Fibroblast of skin of scalp (primary cell): ENCODE measurements at places on chromosomes 16 and 17.

DNA sequence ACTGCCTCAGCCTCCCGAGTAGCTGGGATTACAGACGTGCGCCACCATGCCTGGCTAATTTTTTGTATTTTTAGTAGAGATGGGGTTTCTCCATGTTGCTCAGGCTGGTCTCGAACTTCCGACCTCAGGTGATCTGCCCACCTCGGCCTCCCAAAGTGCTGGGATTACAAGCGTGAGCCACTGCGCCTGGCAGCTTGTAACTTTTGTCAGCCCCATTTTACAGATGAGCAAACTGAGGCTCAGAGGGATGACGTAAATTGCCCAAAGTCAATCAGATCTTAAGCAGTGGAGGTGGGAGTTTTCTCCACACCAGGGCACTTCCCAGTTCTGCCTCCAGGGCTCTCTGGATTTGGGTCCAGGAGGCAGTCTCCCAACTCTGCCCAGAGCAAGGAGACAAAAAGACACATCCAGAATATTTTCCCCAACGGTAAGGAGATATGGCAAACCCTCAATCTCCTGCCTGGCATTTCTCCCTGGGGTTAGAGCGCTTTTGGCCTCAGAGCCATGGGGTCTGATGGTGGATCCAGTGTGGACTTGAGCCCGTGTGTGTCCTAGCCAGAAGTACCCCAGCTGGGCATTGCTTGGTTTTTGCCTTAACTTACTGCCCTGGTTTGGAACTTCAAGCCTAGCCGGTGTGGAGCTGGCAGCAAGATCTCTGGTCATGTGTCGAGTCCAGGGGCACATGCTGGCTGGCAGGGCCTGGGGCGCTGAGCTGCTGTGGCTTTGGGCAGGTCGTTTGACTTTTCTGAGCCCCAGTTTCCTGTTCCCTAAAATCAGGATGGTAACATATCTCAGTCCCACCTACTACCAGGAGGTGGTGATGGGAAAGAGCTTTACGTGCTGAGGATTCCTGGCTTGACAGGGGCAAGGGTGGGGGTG, 3.4 kb downstream of the ADAM11 start:
- DNase-seq, result no peak

GRCh38 chr17:46727572-46728348, 90.7 kb downstream of the WNT3 start:
- DNase-seq, result peak; percentile 81

DNA sequence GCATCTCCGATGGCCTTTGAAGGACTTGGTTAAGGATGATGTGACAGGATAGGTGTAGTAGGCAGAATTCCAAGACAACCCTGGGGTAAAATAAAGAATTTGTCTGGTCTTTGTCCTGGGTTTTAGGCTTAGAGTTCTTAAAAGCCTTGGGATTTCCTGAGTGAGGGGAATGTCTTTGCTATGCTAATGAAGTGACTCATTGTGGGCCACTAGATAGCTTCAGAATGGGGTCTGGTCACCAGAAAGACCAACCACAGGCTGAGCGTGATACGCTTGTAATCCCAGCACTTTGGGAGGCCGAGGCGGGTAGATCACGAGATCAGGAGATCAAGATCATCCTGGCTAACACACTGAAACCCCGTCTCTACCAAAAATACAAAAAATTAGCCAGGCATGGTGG, 182.8 kb upstream of the TOX3 start:
- DNase-seq, result no peak

GRCh38 chr16:86087011-86087895, 188.3 kb downstream of the IRF8 start:
- no peak for DNase-seq

- peak; percentile 65 for DNase-seq
Measured at GRCh38 chr17:61635913-61636432, 45.0 kb upstream of the NACA2 start.

DNA sequence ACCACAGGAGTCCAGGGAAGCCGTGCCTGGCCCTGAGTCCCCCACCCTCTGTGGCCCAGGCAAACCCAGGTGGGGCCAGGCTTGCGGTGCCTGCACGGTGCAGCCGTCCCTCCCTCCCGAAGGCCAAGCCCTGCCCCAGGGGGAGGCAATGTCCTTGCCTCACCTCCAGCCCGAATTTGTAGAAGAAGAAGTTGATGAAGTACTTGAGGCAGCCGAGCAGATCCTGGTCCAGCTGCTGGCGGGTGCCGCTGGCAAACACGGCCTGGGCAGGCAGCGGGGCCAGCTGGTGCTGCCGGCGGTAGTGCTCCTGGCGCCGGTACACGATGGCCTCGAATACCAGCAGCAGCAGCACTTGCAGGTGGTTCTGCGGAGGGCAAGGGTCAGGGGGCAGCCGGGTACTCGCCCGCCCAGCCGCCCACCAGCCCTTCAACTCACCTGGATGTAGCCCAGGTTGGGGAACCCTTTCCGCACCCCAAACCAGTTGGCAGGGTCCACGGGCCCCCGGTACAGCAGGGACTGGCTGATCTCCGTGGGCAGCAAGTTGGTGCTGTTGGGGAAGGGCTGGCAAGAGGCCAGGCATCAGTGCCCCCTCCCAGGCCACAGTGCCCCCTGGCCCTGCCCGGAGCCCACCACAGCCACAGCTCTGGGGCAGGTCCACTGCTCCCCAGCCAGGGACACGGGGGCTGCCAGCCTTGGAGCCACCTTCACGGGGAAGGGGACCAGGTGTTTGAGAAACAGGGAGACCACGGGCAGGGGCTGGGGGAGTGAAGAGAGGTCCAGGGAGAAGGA, 26.1 kb downstream of the CTU2 start:
- DNase-seq, result no peak

DNA sequence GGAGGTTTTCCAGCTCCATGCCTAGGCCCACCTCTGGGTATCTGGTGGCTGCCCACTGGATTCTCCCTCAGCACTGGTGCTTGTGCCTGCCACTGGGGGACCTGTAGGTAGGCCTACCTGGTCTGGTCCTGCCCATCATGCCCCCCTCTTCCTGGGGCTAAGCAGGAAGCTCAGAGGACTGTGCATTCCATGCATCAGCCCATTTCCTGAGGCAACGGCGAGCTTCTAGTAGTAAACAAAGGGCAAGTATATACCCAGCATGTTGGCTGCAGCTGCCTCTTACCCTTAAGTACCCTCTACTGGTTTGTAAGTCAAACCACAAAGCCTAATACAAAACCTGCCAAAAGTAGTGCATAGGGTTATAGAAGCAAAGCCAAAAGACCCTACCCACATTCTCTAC, 37.5 kb downstream of the SDR42E1 start:
- DNase-seq, result no peak

GRCh38 chr17:49687878-49688491, 10.1 kb upstream of the SPOP start:
- DNase-seq, result peak; percentile 42

- no peak for DNase-seq
Measured at GRCh38 chr16:71700831-71701230, 23.7 kb downstream of the PHLPP2 start.

DNA sequence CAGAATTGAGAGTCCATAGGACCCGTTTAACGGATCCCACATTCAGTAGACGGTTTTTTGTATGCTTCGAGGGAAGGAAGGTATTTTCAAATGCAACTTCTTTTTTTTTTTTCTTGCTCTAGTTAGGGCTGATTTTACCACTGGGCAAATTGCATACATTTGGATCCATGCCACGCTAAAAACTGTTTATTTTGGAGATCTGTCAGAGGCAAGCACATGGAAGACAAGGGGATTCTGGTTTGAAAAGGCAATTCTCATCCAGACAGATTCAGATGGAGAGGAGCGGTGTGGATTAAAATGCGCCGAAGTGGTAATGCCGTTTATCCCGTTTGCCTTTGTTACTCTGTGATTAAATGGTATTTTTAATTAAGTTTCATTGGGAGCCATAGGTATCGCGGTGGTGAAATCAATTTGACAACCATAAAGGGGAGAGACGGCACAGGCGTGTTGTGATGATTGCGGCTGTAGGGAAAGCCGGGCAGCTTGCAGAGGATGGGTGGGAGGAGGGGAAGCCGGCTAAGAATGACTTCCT, 170.4 kb downstream of the IRX3 start:
- no peak for DNase-seq

DNA sequence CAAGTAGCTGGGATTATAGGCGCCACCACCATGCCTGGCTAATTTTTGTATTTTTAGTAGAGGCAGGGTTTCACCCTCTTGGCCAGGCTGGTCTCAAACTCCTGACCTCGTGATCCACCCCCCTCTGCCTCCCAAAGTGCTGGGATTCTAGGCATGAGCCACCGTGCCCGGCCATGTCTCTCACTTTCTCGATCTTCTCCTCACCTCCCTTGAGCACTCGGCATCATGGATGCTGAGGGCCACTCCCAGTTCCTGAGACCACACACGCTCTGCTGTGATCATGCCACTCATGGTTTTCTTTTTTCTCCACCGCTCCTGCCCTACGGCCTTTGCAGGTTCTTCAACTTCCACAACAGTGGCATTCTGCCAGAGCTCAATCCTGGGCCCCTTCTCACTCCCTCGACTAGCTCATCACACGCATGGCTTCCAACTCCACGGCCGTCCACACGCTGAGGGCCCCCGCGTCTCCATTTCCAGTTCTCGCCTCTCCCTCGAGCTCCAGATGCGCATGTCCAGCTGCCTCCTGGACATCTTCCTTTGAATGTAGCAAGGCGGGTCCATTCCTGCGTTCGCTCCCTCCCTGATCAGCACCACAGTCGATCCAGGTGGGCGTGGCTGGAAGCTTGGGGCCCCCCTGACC, 5.5 kb upstream of the NCBP3 start:
- no peak for DNase-seq

DNA sequence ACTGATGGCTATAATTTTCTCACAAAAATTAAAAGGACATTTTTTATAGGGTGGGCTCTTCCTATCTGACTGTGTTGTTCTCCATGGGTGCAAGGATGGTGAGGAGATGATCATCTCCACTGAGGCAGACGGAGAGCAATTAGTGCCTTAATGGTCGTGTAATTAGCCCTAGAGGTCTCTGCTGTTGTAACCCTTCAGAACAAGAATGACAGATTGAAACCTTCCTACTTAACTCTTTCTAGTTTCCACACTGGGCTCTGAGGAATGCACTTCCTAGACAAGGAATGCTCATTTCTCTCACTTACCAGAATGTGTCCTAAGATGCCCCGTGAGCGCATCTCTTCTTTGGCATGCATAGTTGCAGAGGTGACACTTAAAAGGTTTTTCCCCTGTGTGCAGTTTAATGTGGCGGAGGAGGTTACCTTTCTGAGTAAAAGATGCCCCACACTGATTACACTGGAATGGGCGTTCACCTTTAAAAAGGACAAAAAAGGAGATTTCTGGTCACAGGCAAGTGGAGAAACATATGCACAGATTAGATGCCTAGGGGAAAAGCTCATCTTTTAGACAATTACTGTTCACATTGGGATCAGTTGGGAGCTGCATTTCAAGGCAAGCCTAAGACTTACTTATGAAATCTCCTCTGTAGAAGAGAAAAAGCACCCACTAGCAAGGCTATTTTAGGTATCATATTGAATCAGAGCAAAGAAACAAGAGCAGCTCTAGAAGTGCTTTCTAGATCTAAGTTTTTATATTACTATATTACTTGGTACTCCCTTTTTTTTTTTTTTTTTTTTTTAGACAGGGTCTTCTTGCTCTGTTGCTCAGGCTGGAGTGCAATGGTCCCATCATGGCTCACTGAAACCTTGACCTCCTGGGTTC, 53.6 kb downstream of the GRB7 start:
- peak; percentile 2 for DNase-seq

GRCh38 chr16:7946142-7946541, 613.5 kb downstream of the RBFOX1 start:
- DNase-seq, result no peak

- no peak for DNase-seq
Measured at GRCh38 chr16:23807028-23807427, 28.8 kb upstream of the PRKCB start.

DNA sequence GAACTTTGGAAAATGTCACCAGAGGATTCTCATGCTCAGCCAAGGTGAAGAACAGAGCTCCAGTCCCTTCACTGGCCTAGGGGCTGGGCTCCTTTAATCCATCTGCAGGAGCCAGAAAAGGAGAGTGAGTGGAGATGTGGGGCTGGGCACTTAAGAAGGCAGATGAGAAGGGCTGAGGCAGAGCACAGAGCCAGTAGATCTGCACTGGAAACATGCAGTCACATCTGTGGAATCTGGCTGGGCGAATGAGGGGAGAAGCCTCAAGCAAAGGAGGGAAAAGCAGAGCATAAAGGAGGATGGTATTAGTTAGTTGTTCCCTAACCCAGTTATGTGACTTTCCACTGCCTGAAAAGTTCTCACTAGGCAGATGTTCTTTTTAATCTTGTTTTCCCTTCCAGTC, 50.4 kb upstream of the BCAR1 start:
- DNase-seq, result no peak

- DNase-seq, result no peak
Measured at GRCh38 chr16:55091213-55091870, 160.7 kb downstream of the IRX5 start.

DNA sequence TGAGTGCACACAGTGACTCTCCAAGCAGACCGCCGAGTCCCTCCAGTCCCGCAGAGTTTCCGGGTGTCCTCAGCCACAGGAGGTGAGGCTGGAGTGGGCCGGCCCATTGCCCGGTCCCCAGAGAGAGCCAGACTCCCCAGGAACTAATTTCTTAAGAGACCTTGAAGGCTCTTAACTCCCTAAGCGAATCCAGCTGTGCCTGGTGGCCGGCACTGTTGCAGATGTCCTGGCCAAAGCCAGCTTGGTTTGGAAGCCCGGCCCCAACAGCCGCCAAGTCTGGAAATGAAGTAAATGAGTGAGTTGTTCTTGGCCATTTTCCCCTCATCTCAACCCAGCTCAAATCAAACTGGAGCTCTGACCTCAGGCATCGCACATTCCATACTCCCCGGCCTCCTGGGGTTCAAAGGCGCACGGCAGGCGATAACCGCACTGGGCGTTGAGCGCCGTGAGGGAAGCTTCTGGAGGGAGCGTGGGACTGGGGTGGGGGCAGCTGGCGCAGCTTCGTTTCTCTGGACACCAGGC, 42.0 kb downstream of the CMIP start:
- DNase-seq, result peak; percentile 73

DNA sequence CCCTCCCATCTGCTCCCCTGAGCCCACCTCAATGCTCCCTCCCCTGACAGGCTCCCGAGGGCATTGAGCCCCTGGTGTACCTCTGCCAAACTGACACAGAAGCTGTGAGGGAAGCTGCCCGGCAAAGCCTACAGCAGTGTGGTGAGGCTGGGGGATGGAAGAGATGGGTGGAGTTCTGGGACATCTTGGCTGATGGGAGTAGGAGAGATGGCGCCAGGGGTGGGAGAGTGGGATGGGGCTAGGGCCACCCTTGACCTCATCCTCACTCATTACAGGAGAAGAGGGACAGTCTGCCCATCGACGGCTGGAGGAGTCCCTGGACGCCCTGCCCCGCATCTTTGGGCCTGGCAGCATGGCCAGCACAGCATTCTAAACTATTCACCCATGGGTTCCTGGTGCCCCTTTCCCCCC, 16.2 kb upstream of the CTCF start:
- no peak for DNase-seq
